NCI-H774 (cell line): ENCODE measurements at places on chromosomes 12 and 14.

- DNase-seq: no peak
Measured at GRCh38 chr12:2169940-2170339, 117.2 kb downstream of the CACNA1C start.

GRCh38 chr12:89351489-89352241, 636 bp downstream of the DUSP6 start:
- DNase-seq: peak; percentile 59

DNA sequence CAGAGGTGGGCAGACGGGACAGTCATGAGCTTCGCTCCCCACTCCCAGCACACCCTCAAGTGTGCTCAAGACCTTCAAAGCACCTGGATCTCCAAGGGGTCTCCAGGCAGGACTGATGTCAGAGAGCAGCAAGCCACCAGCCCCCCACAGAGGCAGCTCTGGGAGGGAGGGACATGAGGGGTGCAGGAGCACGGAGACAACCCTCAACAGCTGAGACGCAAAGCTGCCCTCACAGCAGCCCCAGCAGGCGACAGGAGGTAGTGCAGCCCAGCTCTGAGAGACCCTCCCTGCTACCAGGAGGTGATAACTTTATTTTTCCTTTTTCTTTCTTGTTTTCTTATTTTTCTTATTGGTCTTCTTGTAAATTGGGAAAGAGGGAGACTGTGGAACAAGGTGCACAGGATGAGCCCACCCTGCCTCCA, 17.9 kb downstream of the SIVA1 start:
- no peak for DNase-seq

GRCh38 chr14:48253020-48253419, 577.6 kb upstream of the MDGA2 start:
- DNase-seq: no peak

DNA sequence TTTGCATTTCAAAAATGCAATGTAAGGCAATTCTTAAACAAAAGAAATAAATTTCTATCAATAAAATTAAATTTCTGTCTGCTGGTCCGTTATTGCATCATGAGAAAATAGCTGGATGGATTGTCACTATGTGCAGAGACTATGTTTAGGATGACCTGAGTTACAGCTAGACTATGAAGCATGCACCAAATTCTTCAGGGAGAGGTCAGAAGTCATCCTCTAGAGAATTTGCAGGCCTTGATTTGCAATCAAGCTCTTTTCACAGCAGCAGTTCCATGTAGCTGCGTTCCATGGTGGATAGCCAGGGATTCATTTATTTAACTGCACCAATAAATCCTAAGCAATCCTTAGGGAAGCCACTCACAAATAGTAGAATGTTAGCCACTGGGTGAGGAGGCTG, 253.7 kb downstream of the MSRB3 start:
- no peak for DNase-seq

DNA sequence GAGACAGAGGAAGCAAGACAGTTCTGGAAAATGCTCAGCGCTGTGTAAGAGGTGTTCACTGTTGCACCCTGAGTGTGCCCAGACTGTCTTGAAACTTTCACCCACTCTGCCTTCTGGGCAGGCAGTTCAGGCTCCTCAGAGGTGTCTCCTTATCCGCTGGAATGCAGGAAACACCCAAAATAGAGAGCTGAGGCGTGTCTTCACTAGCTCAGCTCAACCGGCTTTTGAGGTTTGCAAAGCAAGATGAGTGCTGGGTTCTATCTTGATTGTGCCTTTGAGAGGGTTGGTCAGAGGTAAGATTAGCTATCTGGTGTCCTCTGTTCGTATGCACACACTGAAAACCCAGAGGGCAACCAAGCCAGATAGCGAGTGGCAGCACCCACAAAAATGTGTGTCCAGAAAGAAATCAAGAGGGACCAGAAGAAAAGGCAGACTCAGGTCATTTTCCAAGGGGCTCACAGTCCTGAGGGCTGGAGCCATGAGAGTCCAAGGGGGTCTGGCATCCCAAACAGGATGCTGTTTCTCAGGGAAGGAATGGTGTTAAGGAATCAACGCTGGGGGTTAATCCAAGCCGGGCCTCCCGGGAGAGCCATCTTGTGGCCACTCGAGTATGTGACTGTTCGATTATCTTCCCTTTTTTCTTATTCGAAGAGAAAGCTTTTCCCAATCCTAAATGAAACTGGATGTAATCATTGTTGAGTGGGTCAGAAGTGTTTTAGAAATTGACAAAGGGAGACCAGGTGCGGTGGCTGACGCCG, 47.1 kb downstream of the TBX3 start:
- DNase-seq: no peak

DNA sequence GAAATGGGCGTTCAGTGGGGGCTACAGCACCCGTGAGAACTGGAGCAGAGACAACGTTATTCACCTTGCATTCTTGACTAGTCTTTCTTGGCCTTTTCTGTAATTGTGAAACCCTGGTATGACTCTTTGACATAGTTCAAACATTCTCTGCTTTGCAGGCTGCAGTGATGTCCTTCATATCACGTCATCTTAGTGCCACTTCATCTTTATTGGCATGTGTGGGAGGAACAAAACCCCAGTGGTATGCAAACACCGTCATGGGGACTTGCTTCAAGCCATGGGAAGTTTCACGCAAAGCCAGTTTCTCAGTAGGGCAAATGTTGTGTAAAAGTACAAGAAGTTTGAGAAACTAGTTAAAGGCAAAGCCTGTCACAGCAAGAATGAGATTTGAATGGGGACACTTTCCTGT, 20.2 kb upstream of the DUSP16 start:
- no peak for DNase-seq

DNA sequence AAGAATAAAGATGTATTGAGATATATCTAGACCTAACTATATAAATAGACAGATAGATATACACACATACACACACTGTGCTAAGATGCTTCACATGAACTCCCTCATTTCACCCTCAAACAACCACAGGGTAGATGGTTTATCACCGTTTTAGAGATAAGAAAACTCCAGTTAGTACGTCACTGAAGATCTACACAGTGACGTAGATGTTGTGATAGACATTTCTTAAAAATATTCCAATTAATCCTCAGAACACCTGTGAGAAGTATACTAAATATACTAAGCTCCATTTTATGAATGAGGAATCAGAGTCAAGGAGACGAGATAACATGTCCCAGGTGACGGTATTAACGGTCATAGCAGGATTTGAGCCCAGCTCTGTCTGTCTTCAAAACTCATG, 31.5 kb downstream of the CCDC60 start:
- DNase-seq: no peak

GRCh38 chr12:48028541-48029431, 24.5 kb upstream of the COL2A1 start:
- DNase-seq: no peak

DNA sequence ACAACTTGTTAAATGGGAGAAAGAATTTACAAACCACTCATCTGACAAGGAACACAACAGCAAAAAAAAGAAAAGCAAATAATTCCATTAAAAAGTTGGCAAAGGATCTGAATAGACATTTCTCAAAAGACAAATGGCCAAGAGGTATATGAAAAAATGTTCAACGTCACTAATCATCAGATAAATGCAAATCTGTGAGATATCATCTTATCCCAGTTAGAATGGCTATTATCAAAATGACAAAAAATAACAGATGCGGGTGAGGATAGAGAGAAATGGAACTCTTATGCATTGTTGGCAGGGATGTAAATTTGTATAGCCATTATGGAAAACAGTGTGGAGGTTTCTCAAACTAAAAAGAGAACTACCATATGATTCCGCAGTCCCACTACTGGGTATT, 29.9 kb downstream of the CYP46A1 start:
- no peak for DNase-seq

GRCh38 chr14:92984896-92985295, 61.9 kb downstream of the CHGA start:
- no peak for DNase-seq

DNA sequence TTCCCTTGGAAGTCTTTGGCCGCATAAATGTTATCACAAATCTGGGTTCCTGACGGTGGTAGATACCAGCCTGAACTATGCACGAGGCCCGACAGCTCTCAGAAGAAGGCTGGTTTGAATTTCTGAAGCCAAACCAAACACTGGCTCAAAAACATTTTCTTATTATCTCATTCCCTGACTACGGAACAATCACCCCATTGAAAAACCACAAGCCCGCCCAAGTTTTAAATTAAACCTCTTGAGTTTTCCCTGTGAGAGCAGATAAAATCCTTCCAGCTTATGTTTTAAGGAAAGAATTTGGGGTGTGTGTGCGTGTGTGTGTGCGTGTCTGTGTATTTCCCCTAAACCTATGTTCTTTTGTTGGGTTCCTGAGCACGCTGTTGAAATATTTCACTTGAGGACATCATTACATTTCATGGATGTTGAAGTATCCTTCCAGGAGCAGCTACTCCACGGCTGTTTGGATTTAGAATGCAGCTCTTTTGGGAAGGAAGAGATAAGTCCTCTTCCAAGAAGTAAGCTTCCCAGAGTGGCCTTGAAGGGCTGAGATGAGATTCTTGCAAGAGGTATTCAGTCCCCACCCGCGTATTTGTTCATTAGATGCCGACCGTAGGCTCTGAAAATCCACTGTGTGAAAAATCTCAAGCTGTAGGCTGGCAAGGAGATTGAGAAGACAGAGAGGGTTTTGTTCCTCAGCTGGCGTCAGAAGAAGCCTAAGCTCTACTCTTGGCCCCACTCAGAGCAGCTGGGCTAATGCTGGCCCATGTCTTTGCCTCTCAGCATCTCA, 131.0 kb upstream of the NCOR2 start:
- DNase-seq: no peak

GRCh38 chr12:93978553-93978952, 169.8 kb upstream of the PLXNC1 start:
- DNase-seq: no peak

DNA sequence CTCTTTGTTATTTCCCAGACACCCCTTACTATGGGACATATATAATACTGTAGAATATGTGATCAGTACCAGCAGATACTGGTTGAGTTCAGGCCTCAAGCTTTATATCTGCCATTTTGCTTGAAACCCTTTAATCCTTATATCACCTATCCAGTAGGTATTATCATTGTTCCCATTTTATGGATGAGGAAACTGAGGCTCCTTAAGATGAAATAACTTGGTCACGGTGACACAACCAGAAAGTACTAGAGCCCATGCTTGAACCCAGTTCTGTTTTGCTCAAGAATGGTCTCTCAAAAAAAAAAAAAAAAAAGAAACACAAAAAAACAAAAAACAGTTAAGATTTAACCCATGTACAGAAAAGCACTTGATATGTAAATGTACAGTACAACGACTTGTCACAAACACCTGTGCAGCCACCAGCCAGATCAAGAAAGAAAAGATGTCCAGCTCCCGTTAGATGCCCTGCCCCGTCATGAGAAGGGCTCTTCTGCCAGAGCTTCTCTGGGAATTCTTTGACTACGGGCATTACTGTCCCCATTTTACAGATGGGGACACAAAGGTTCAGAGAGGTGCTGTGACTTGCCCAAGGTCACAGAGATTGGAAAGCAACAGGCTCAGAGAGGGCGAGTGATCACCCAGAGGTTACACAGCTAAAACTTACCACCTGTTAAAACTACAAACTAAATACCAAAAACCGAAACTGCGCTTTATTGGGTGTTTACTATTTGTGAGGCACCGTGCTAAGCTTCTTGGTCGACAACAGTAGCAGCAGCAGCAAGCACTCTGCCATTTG, 669 bp upstream of the WSCD2 start:
- no peak for DNase-seq

- no peak for DNase-seq
Measured at GRCh38 chr14:36512585-36513003, 7.4 kb downstream of the NKX2-1 start.

- DNase-seq: no peak
Measured at GRCh38 chr12:24960222-24960855, 11.4 kb upstream of the BCAT1 start.

DNA sequence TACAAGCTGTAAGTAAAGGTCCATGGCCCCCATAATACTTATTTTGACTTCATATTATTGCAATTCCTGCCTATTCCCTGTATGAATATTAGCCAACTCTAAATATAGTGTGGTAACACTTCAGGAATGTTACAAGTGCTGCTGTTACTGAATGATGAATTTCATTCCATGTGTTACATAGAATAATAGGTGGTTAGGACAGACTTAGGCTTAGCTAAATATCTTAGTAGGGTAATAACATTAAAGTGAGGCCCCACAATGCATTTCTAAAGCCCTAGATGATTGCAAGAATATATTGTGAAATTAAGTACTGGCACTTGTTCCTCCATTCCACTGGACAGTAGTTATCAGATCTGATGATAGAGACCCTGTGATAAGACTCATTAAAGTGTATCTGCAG, 182.7 kb downstream of the PCNX1 start:
- DNase-seq: no peak

- peak; percentile 96 for DNase-seq
Measured at GRCh38 chr14:90513161-90514014, 116.6 kb downstream of the CALM1 start.

DNA sequence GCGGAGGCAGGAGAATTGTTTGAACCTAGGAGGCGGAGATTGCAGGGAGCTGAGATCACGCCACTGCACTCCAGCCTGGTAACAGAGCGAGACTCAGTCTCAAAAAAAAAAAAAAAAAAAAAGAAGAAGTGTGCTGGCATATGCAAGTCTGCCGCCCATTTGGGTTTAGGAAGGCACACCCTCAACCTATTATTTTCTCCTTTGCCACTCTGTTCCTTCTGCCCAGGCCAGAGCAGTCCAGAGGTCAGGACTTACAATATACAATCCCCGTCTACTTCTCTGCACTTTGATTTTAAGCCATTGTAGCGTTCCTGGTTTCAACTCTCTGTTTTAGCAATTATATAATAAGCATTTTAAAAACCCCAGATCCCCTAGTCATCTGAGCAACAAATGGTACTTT, 39.8 kb downstream of the CATSPERB start:
- no peak for DNase-seq

GRCh38 chr12:15918066-15918465, 6.9 kb downstream of the DERA start:
- no peak for DNase-seq

- DNase-seq: no peak
Measured at GRCh38 chr12:13968281-13968680, 13.1 kb downstream of the GRIN2B start.

GRCh38 chr14:99382071-99382470, 98.6 kb downstream of the SETD3 start:
- DNase-seq: no peak

GRCh38 chr14:36217732-36218131, 41.2 kb upstream of the PTCSC3 start:
- DNase-seq: no peak

GRCh38 chr12:79266343-79267144, 402.0 kb downstream of the SYT1 start:
- no peak for DNase-seq
